ENCODE measurements at places on chromosomes 3 and 15. TPM values are rescaled to one million over a fixed set of nuclear protein-coding genes. Genes with fewer than 3 reads are reported as not detected.

PCOLCE2 gene
- total RNA-seq: 135 TPM

IL1RAP gene
- 18.2 TPM for total RNA-seq

ARL6 gene
- 7.1 TPM for total RNA-seq

GOLGA8G gene
- not detected for total RNA-seq

EOMES gene
- not detected for total RNA-seq

SLTM gene
- 54.9 TPM for total RNA-seq

UQCRC1 gene
- total RNA-seq: 388 TPM

TRAIP gene
- total RNA-seq: 2.8 TPM

AHSG gene
- total RNA-seq: not detected

IMPG2 gene
- total RNA-seq: 0.23 TPM

SCG5 gene
- 100 TPM for total RNA-seq

CCK gene
- total RNA-seq: 1.1 TPM

GOLGA8S gene
- not detected for total RNA-seq

MESP2 gene
- total RNA-seq: 1.6 TPM

FEZF2 gene
- total RNA-seq: not detected

MUC4 gene
- total RNA-seq: not detected

FBXW12 gene
- not detected for total RNA-seq

SPINT1 gene
- total RNA-seq: not detected

AGBL1 gene
- not detected for total RNA-seq

GUCA1C gene
- not detected for total RNA-seq

GP9 gene
- total RNA-seq: not detected

DPPA2 gene
- not detected for total RNA-seq

NBEAL2 gene
- total RNA-seq: 1.5 TPM

AKAP13 gene
- 54.5 TPM for total RNA-seq

NXPE3 gene
- total RNA-seq: 20.4 TPM

INKA1 gene
- total RNA-seq: 5.7 TPM

TLR9 gene
- total RNA-seq: not detected

RLBP1 gene
- total RNA-seq: not detected

PYGO1 gene
- total RNA-seq: 5.0 TPM

OR4F6 gene
- not detected for total RNA-seq

RYR3 gene
- total RNA-seq: under 0.01 TPM

TMEM212 gene
- not detected for total RNA-seq

TTC21A gene
- 2.0 TPM for total RNA-seq

LRRIQ4 gene
- not detected for total RNA-seq

CPB1 gene
- not detected for total RNA-seq

All from smooth muscle cell of the coronary artery (primary cell).